Activated CD8-positive, alpha-beta memory T cell treated with anti-CD3 and anti-CD28 coated beads for 1 hour (primary cell): ENCODE measurements at places on chromosomes 3 and 15.

GRCh38 chr3:28207000-28207733 lies 34.3 kb upstream of the CMC1 start:
- no peak for DNase-seq

- DNase-seq, result no peak
Observed at GRCh38 chr3:134284438-134284837, 33.8 kb upstream of the RYK start.

DNA sequence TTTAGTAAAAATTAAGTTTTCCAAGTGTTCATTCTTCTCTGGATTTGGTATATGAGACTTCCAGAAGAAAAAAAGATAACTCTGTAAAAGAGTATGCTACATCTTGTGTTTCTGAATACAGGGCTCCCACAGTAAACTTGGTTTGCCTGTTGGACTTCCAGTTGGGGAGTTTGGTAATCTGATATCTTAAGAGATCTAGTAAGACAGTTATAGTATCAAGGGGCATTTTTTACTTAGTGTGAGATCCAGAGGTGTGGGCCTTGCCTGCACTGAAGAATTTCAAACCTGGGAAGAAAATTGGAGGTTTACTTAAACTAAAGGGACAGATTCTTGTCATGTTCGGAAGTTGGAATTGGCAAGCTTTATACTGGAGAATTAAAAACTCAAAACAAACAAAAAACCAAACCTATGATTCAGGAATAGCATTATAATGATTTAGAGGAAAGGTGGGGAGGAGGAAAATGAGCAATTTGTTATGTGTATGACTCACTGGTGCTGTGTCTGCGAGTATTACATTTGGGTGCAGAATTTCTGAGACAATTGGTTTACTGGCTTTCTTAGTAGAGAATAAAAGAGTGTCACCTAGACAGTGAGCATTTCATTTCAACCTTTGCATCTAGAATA lies 58.9 kb upstream of the ULK4 start:
- no peak for DNase-seq

- DNase-seq, result no peak
Observed at GRCh38 chr3:23611737-23612295, 193.9 kb upstream of the UBE2E1 start.

- no peak for DNase-seq
Observed at GRCh38 chr15:58147171-58147611, 9.0 kb downstream of the AQP9 start.

DNA sequence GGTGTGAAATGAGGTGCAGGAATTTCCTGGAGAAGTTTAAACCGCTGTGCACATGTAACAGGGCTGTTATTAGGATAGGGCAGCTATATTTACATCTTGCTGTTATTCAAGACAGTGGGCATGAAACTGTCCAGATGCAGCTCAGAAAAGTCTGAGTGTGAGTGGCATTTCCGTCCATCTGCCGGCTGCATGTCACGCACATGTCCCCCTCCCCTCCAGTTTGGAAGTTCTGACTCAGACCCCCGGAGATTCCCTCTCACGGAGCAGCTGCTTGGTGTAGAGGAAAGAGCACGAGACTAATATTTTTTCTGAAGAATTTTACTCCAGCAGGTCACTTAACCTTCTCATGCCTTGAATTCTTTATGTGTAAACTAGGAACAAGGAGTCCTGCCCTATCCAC lies 69.8 kb downstream of the FEM1B start:
- no peak for DNase-seq

- no peak for DNase-seq
Observed at GRCh38 chr3:149010504-149010951, 19.2 kb downstream of the GYG1 start.

DNA sequence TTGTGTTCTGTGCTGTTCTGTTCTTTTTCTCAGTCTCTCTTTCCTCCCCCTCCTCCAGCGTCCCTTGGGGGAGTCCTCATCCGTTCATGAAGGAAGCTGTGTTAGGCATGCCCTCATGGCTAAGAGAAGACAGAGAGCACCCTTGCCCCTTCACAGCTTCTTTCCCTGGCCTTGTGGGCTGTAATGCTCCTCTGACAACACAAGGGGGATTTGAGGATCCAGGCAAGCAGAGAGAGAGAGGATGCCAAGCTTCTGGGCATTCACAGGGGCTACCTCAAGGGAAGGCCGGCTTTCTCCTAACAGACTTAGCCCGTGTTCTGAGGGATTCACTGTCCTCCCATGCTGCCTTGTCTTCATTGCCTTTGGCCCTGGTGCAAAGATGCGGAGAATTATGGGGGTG lies 389.5 kb downstream of the LRTM1 start:
- DNase-seq, result no peak

- no peak for DNase-seq
Observed at GRCh38 chr3:15683253-15683652, 81.7 kb downstream of the BTD start.

DNA sequence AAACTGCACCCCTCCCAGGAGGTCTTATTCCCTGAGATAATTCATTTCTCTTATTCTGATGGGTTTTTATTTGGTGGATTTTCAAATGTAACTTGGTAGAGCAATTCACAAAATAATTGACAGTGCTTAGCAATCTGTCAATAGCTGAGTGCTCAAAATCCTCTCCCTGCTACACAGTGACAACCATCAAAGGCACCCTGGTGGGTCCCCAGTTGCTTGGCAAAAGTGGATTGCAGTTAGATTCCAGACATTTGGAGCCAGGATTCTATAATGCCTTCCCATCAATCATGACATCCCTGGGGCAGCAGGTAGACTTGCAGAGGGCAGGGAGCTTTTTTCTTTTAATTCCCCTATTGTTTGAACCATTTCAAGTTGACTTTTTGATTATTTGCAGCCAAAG lies 59.0 kb downstream of the FHIT start:
- DNase-seq, result no peak
